ENCODE measurements at places on chromosomes 3 and 15.
A peak's percentile ranks its signal among the peaks of the same experiment; 100 is the strongest.

GRCh38 chr3:10340476-10340875 is 19.6 kb upstream of the SEC13 start:
- DNase-seq, result no peak

GRCh38 chr3:110577854-110578253 is 493.8 kb upstream of the NECTIN3 start:
- DNase-seq, result no peak

- DNase-seq, result no peak
Observed at GRCh38 chr3:118102737-118103136, 931.9 kb downstream of the IGSF11 start.

GRCh38 chr3:138939561-138940241 is 7.2 kb downstream of the FOXL2 start:
- no peak for DNase-seq

DNA sequence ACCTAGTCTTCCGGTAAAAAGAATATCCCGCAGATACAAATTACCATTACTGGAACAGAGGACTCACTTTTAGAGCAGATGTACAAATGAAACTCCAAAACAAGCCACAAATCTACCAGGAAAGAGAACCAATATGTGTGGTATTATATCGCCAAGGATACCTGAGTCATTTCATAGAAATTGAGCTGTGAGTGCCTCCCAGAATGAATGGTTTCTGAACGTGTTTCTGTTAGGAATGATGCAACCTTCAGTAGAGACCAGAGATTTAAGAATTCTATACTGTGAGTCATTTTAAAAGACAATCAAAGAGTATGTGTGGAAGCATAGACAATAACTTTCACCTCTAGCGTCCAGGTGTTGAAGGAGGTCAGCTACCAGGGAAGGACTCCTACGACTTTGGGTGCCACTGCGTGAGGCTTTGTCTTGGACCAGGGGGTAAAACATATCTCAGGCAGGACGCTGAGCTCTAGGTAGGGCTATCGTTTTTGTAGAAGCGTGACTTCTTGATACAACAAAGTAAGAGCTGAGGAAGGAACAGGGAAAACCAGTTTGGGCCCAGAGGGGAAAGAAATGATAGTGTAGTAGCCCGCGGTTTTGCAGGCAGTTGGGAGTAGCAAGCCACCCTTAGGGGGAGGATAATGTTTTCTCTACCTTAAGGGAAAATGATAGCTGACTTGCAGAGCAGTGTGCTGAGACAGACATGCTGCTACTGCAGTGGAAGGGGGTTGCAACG is 210.4 kb downstream of the TP63 start:
- DNase-seq, result peak; percentile 90

DNA sequence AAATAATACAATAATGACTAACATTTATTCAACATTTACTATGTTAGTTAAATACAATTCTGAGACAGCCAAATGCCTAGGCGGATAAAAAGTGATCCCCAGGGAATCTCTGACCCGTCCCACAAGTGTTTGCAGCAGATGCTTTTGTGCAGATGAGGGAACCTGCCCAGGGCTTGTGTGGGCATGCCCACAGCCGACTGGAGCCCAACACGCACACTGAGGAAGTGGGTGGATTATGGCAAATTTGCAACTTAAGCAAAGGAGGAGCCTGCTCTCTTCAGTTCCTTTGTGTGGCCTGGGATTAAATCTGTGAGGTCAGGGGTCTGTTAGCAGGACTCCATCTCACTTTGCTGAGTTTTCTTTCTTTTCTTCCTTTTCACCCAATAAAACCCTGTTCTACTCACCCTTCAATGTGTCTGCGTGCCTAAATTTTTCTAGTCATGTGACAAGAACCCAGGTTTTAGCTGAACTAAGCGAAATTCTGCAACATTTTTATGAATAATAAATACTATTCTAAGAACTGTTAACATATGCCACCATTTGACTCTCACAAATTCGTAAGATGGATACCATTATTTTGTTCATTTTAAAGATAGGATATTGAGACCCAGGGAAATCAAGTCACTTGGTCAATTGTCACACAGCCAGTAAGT is 13.9 kb upstream of the RTP1 start:
- DNase-seq, result no peak

GRCh38 chr3:180680097-180680430 is 775 bp upstream of the CCDC39 start:
- peak; percentile 43 for DNase-seq

DNA sequence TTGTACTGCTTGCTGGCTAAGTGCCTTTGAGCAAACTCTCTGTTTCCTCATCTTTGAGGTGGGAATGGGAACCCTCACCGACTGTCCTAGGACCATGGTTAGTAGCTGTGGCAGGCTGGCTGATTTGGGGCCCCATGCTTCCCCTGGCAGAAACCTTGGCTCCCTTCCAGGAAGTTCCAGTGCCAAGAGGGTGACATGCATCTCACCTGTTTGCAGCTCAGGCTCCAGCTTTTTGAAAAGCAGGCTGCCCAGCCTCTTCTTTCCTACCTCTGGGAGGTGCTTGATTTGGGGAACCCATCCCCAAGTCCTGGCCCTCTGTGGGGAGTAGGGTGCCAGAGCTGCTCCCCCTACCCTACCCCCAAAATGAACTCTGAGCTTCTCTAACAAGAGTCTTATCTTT is 50.8 kb downstream of the RAB11A start:
- DNase-seq, result no peak

DNA sequence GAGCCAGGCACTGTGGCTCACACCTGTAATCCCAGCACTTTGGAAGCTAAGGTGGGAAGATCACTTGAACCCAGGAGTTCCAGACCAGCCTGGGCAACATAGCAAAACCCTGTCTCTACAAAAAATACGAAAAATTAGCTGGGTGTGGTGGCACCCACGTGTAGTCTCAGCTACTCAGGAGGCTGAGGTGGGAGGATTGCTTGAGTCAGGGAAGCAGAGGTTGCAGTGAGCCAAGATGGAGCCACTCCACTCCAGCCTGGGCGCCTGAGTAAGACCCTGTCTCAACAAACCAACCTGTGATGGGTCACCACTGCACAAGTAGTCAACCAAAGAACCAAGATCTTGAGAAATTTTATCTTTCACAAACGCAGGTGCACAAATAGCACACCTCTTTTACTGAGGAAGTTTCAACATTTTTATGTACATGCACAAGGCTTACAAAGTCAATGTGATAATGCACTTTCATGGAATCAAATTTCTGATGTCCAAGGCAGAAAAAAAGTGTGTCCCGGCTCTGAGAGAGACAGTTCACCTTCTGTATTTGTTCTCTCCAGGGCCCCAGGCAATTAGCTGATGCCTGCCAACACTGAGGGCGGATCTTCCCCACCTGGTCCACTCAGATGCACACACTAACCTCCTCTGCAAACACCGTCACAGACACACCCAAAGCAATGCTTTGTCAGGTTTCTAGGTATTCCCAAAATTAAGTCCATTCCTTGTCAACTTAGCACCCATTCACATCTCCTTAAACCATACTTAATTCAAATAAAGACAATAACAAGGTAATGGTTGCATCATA is 12.4 kb downstream of the ACAA1 start:
- no peak for DNase-seq

DNA sequence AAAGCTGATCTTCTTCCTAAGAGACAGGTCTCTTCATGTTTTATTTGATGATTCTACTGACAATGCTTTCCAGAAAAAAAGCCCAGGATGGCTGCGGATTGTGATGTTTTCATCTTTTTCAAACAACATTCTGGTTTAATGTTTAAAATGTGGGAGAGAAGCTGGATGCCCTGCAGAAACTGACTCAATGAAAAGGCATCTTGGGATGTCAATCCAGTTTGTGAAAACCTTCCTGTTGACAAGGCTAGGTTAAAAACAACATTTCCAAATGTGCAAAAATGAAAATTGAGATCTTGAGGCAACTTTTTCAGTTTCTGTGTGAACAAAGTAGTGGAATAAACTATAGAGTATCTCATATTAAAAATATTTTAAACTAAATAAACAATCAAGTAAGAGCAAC is 156.0 kb upstream of the MRPL3 start:
- DNase-seq, result no peak

DNA sequence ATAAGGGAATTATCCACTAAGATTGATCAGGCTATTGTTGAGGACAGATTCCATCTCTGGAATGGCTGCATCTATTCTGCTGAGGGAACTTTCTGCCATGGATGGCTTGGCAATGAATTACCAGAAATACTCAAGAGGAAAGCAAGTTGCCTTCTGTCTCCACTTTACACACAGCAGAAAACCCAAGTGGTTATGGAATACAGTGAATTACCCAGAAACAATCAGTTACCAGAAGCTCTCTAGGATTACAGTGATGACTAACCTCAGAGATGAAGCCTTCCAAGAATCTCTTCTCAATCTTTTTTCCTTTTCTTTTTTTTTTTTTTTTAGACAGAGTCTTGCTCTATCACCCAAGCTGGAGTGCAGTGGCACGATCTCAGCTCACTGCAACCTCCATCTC is 183.3 kb downstream of the WDR76 start:
- no peak for DNase-seq

DNA sequence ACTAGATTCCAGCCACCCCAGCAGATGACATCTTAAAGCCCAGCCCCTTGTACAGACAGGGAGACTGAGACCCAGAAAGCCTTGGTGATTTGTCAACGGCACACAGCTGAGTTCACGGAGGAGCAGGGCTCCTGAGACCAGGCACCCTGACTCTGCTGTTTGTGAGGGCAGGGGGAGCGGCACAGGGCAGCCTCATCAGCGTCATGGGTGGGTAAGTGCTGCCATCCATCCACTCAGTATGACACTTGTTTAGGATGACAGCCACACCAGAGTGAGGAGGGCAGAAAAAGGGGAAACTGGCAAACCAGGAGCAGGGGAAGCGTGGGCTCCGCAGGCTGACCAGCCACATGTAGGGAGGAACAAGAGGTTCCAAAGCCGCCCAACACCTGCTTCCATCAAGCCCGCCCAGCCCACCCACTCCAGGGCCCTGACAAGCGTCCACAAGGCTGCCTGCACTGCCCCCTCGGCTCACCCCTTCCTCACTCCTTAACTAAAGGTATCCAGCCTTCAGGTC is 19.9 kb downstream of the RBPMS2 start:
- DNase-seq, result no peak

GRCh38 chr3:18030371-18030870 is 288.0 kb upstream of the TBC1D5 start:
- no peak for DNase-seq
